ENCODE measurements at places on chromosomes 4 and X.

GRCh38 chr4:165095291-165095690 lies 17.4 kb downstream of the TMEM192 start:
- DNase-seq = no peak

- DNase-seq = no peak
Measured at GRCh38 chr4:74063859-74064258, 25.4 kb upstream of the CXCL3 start.

DNA sequence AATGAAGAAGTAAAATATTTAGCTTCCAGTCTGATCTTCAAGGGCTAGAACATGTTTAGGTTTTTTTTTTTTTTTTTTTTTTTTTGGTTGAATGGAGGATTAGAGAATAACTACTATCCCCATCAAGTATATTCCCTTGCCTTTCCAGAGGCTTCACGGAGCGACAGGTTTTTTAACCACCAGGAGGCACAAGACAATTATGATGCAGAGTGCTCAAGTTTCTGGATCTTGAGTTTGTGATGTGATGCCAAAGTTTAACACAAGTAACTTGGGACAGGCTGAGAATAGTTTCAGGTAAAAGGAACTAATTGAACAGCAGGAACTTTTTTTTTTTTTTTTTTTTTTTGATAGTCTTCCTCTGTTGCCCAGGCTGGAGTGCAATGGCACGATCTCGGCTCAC lies 30.3 kb downstream of the CCNI start:
- peak; percentile 40 for DNase-seq

DNA sequence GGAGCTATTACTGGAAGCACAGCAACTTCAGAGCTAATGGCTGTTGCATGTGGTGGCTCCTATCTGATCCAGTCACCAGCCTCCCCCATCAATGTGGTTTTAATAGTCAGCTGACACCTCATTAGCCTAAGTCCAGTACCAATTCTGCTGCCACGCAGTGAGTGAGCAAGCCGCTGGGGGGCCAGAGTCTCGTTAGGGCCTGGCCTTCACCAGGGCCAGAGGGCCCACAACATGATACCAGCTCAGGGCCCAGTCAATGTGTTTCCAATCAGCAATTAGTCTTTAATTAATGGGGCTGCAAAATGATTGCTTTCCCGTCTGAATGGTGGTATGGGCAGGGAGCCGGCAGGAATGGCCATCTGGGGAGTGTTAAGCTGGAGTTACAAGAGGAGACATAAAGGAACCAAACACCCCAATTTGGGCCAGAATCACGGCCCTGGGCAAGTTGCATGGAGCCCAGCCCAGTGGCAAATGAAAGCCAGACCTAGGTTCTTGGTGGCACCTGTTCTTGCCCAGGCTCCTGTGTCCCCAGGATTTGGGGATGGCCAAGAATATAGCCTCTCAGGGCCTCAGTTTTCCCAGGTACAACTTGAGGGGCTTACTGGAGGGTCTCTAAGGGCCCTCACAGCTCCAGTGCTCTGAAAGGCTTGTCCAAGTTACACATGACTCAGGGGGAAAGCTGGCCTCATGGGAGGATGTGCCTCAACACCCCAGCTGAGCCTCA lies 119.2 kb downstream of the EFNB1 start:
- DNase-seq = no peak

DNA sequence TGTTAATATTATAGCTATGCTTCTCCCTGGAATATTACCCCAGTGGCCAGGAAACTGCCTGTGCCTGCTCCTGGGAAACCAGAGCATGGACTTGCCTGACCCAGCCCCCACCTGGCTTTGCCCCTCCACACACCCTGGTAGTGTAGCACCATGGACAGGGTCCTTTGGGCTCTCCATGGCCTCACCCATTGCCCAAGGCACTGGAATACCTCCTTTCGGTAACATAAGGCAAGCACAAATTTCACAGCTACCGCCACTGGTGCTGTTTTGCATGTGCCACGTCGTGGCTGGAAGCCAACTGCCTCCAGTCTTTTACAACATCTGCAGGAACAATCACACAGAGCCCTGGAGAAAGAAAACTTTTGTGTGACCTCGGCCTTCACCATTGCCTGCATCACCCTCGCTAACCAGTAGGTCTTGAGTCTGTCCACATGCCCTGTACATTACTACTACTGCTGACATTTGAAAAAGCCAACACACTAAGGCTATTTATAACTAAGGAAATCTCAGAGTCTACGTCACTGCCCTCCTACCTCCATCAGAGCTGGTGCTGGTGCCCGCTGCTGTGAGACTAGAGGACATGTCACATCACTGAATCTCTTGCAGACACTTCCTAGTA lies 47.7 kb downstream of the HPGD start:
- DNase-seq = peak; percentile 4

- DNase-seq = no peak
Measured at GRCh38 chrX:153449368-153450113, 3.7 kb upstream of the TREX2 start.

DNA sequence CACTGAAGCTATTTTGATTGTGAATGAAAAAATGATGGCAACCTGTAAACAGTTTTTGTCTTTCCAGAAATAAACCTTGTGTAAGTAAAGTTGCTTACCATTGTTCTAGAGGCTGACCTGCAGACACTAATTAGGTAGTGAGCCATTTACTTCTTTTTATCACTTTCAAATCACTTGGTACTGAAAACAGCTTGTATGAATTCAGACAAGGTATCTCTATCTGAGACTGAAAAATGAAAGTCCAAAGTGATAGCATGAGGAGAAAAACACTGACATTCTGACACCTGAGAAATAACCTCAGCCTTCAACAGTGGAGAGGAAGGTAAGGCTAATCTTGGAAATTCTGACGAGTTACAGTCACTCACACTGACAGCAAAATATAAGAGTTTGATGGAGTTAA lies 238.8 kb downstream of the GPC3 start:
- DNase-seq = no peak

GRCh38 chr4:136246876-136247275 lies 1285.4 kb downstream of the PCDH18 start:
- DNase-seq = no peak

GRCh38 chr4:21226637-21227538 lies 526.6 kb downstream of the PACRGL start:
- no peak for DNase-seq

DNA sequence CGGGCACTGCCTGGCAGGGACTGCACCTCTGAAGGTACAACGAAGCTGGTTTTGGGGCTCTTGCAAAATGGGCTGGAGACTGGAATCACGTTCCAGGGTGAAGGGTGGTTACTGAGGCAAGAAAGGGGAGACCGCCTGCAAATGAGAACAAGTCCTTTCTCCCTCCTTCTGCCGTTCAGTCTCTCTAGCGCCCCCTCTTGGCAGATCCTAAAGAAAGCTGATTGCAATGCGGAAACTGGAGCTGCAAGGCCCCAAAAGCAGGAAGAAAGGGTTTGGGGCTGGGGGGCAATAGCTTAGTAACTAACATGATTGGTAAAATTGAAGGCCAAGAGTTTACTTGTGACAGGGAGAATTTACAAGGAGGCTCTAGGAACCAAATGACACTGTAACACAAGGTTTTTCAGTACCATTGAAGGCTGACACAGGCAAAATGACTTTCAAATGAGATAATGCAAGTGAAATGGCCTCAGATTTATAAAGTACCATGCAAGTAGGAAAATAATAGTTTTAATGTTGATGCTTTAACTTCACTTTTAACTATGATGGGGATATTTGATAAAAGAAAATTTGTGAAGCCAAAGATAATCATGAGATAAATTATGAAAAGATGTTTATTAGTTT lies 222.7 kb upstream of the HAND2 start:
- DNase-seq = peak; percentile 10

DNA sequence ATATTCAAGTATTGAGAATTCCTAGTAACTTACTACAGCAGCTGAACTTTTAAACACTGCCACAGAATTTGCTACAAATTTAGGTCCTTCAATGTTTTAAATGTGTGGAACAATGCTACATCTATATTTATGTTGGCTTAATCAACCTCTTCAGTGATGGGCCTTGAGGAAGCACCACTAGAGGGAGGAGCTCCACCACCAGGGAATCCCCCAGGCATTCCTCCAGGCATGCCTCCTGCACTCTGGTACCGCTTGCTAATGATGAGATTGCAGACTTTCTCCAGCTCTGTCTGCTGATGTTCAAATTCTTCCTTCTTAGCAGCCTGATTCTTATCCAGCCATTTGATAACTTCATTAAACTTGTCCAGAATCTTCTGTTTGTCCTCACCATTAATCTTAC lies 190.8 kb downstream of the HTR2C start:
- peak; percentile 9 for DNase-seq

DNA sequence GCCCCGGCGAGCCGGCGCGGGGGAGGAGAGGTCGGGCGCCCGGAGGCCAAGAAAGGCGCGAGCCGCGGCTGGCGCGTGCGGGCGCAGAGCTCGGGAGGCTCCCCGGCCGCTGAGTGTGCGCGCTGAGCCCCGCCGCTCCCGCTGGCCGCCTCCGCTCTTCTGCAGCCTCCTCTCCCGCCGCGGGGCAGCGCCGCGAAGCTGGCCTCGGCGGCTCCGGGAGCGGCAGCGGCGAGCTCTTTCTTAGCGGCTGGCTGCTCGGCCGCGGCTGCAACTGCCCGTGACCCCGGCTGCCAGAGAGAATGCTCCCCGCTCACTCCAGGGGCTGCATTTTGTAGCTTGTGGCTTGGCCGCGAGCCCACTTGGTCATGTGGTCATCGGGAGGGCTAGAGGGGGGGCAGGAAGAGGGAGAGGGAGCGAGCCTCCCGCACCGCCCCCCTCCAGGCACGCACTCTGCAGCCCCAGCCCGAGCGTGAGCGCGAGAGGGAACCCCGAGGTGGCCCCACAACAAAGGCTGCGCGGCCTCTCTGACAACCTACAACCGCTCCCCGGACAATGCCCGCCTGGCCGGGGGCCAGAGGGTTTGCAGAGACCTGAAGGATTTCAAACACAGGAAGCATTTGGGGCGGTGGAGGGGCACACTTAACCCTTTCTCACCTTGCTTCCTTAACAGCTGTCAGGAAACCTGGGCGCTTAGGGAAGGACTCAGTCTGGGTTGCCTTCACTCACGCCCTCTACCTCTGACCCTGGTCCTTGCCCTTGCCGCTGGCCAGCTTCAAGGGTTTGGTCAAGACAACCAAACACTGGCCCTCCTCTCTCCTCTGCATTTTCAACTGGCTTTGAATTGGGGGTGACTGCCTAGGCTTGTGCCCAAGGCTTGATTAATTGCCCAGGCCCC lies at the start of gene APLN:
APLN (minus strand) TSS at position 305 of the 895 bp plus-strand sequence. CDS start 326 bp downstream, outside the sequence.
- peak; percentile 73 for DNase-seq

- no peak for DNase-seq
Measured at GRCh38 chr4:48815483-48815882, 15.4 kb upstream of the OCIAD1 start.

- no peak for DNase-seq
Measured at GRCh38 chr4:38343608-38344007, 320.4 kb upstream of the KLF3 start.

GRCh38 chr4:112509243-112510141 lies 6.5 kb downstream of the NEUROG2 start:
- no peak for DNase-seq

Data from cardiac muscle cell (in vitro differentiated cells and primary cell).